ENCODE measurements at places on chromosomes 6 and 20.

GRCh38 chr6:17101422-17102257 is at the start of gene STMND1:
Gene STMND1 (plus strand): TSS chr6:17102050. CDS start chr6:17102258, 208 bp downstream.
- DNase-seq = no peak

DNA sequence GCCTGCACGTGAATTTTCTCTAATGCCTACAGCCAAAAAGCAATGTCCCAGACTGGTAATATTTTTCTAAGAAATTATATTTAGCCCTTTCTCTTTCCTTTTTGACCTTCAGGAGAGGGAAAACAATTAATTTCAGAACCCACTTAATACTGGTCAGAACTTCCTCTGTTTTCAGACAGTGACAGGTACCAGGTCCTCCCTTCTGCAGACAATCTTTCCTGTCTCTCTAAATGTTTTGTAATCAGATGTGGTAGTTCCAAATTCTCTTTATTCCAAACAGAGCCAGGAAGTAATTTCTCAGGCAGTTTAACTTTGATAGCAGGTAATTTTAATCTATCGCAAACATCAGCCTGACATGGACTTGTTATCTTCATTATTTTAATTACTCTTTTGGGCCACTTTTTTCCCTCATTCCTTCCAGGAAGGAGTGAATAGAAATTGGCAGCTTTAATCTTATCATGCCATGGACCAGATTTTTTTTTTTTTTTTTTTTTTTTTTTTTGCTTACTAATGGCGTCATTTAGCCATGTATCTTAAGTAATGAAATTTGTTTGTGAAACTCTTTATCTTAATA is 348.6 kb upstream of the SOX4 start:
- DNase-seq = no peak

DNA sequence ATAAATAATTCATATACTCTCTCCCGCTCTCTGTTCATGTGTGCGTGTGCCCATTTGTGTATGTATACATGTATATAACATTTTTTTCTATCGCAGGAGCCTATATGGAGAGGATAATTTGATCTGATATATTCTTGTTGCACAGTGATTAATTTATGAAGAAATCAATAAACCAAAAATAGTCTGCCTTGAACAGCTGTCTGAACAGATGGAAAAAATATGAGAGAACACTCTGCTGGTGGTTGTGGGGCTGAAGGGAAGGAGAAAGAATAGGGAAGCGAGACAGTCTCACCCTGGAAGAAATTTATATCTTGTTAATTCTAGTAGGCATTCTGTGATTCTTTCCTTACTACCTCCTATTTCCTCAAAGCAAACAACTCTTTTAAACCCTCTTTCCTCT is 96.6 kb upstream of the B3GAT2 start:
- DNase-seq = no peak

GRCh38 chr6:122969999-122970533 is 26.0 kb upstream of the CLVS2 start:
- no peak for DNase-seq

- no peak for DNase-seq
Measured at GRCh38 chr6:127439718-127440117, 19.5 kb downstream of the KIAA0408 start.

DNA sequence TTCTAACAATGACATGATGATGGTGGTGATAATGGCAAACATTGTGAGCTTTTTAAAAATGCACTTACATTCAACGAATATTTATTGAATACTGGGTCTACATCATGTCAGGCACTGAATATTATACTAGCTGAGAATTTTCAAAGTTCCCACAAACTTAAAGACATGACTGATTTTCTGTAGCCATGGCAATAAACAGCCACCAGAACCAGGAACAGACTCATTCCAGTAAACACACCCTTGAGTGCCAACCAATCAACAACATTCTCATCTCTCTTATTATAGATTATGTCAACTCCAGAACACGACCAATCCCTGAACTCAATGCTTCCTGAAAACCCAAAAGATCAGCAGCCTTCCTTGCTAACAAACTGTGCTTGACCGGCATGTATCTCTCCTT is 212.4 kb upstream of the RUNX2 start:
- no peak for DNase-seq

Data from NB4 (cell line).